ENCODE measurements at places on chromosomes 11 and 22. TPM values are rescaled to one million over a fixed set of nuclear protein-coding genes. Genes with fewer than 3 reads are reported as not detected.

- H3K27me3 ChIP-seq, result no peaks in the 10 kb centered on the region
Measured at GRCh38 chr11:37747121-37747520, 1149.1 kb upstream of the RAG2 start.

GRCh38 chr11:27914080-27914479, 193.9 kb downstream of the KIF18A start:
- no peak overlapping the region for H3K4me3 ChIP-seq
- H3K4me1 ChIP-seq, result peaks cover 27% of the 10 kb centered on the region
- DNase-seq, result peak; percentile 56
- H3K36me3 ChIP-seq, result no peaks in the 10 kb centered on the region

GRCh38 chr11:20156280-20156875, 3.9 kb downstream of the DBX1 start:
- no peak overlapping the region for H3K27ac ChIP-seq
- no peak overlapping the region for H3K4me3 ChIP-seq
- H3K27me3 ChIP-seq, result peaks cover 46% of the 10 kb centered on the region

The SEC14L2 gene
- 9.7 TPM for total RNA-seq

- H3K4me1 ChIP-seq, result peaks cover 23% of the 10 kb centered on the region
- peak; percentile 92 for DNase-seq
- peak within 1 kb of the TSS; percentile 18 for H3K27ac ChIP-seq
- H3K4me3 ChIP-seq, result no peak within 1 kb of the TSS
- 0 out of 2 replicates have a peak, but pooled peaks cover 6% of the 10 kb centered on the region for H3K36me3 ChIP-seq
Measured at GRCh38 chr11:102780491-102780918, at the start of gene MMP10. Gene MMP10 (minus strand): TSS chr11:102780628. CDS start chr11:102780591, 37 bp downstream.

- no peak for DNase-seq
- no peaks in the 10 kb centered on the region for H3K27me3 ChIP-seq
- H3K4me3 ChIP-seq, result no peak overlapping the region
- no peaks in the 10 kb centered on the region for H3K36me3 ChIP-seq
- no peak overlapping the region for H3K27ac ChIP-seq
Measured at GRCh38 chr11:4183410-4184057, 88.9 kb downstream of the RRM1 start.

The PGM2L1 gene
- total RNA-seq, result 1.9 TPM

Measured in PC-3 (cell line).